GM06990 (cell line): ENCODE measurements at places on chromosomes 3 and 15.

DNA sequence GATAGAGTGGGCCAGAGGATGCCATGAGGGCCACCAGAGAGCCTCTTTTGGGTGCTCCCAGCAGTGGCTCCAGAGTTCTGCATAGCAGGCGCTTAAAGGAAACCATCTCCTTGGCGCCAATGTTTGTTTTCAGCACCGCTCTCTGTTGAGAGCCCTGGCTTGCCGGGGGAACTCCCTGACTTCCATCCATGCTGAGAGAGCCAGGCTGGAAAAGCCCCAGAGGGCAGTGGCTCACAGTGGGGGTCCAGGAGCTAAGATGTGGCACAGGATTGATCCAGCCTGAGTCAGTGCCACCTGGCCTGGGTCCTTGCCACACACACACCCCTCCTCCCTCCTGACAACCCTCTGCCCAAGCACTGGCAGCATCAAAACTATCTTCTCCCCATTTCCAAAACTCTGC, 50.4 kb upstream of the HACD2 start:
- DNase-seq = no peak

- no peak for DNase-seq
Measured at GRCh38 chr3:81763001-81763400, 1.6 kb upstream of the GBE1 start.

DNA sequence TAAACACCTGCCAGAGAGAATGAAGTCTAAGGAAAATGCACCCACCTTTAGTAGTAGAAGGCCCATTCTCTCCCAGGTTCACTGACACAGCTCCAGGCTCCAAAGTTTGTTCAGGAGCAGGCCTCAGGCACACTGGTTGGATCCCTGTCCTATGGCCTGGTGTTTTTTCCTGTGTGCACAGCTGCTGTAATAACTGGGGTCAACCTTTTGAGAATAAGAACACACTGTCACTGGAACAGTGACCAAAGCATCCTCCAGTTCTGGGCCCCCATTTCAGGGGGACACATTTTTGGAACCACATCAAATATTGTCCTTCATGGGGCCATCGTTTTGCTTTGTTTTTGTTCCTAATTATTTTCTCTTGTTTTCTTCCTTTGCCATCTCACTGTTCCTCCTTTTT, 95.8 kb downstream of the ARNT2 start:
- no peak for DNase-seq

DNA sequence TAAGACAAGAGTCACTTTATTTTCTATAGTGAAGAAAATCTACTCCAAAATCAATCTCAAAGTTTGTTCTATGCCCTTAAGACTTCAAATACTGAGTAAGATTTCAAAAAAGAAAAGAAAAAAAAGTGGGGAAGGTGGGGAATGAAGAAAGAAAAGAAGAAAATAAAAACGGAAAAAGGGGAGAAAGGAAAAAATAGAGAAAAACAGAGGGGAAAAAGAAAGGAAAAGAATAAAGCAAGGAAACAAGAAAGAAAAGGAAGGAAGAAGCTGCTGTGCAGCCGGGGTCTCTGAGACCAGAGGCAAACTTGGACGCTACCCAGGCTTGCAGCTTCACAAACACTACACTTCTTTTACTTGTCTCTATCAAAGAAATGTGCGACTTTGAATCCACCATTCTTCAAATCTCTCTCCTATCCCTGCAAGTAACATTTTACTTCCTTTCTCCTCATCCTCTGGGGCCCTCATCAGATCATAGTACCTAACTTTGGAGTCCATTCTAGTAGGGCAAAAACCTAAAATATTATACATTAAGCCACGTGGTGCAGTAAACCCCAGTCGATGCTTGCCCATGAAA, 279.8 kb downstream of the FOXP1 start:
- DNase-seq = no peak

- no peak for DNase-seq
Measured at GRCh38 chr3:99542767-99543518, 95.5 kb upstream of the COL8A1 start.

DNA sequence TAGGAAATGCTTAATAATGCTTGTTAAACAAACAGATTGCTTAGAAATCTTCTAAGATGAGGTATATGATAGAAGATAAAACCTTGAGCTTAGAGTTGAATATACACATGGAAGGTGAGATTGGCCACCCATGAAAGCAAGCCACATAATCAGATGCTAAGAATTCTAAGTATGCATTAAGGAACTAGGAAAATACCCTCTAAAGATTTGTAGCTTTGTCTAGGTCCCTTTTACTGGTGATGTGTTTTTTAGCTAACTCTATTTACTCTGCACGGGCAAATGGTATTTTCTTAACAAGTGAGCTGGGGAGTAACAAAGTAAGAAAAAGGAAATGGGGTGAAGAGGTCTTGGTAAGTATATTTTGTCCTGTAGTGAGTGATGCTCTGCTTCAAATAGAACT, 310.3 kb downstream of the OXSM start:
- DNase-seq = no peak

DNA sequence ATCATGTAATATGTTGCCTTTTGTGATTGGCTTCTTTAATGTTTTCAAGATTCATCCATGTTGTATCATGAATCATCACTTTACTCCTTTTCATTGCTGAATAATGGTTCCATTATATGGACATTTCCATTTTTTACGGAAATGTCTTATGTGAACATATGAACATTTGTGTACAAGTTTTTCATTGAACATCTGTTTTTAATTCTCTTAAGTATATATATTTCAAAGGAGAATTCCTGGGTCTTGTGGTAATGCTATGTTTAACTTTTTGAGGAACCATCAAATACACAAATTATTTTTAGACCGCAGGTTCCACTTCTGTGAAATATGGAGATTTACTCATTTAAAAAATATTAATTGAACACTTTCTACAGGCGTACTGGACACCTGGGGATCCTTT, 85.7 kb downstream of the ARIH1 start:
- no peak for DNase-seq

GRCh38 chr3:119329551-119329950, 35.4 kb downstream of the ARHGAP31 start:
- no peak for DNase-seq

DNA sequence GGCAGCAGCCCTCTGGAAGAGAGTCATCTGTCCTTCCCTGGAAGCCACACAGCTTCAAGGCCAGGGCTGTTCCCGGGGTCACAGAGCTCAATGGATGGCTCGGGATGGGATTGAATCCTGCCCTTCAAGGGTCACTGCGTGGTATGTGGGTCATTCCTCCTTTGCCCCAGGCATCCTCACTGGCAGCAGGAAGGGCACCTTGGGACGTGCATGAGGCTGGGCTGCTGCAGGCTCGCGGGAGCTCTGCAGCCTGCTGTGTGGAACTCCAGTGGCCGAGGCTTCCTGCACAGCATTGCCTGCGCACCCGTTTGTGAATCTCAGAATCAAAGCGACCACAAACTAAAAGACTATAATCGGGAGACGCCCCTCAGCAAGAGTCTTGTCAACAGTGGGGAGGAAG, 60.7 kb downstream of the PCSK6 start:
- DNase-seq = no peak

DNA sequence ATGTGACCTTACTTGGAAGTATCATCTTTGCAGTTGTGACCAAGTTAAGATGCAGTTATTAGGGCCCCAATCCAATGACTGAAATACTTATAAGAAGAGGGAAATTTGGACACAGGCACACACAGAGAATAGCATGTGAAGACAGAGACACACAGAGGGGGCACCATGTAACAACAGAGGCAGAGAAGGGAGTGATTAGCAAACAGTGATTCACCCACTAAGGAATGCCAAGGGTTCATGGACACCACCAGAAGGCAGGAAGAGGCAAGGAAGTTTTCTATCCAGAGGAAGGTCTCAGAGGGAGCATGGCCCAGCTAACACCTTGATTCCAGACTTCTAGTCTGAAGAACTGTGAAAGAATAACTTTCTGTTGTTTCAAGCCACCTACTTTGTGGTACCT, 25.0 kb downstream of the SIDT1 start:
- no peak for DNase-seq

DNA sequence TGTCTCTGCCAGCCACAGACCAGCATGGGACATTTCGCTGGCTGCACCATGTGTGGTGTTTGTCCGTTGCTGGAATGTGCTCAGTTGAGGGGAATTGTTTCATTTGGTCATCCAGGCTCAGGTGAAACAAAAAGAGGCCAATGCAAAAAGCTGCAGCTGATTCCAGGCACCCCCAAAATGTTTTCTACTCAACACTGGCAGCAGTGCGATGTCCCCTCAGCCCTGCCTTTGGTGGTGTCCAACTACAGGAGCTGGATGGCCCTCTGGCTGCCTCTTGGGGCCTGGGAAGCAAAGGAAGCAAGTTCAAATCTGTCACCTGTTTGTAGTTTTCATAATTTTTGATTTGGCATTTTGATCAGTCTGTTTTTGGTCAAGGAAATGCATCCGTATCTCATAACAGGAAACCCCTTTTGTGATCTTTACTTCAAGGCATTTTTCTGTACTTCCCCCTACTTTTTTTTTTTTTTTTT, 141.8 kb downstream of the EEFSEC start:
- DNase-seq = no peak

DNA sequence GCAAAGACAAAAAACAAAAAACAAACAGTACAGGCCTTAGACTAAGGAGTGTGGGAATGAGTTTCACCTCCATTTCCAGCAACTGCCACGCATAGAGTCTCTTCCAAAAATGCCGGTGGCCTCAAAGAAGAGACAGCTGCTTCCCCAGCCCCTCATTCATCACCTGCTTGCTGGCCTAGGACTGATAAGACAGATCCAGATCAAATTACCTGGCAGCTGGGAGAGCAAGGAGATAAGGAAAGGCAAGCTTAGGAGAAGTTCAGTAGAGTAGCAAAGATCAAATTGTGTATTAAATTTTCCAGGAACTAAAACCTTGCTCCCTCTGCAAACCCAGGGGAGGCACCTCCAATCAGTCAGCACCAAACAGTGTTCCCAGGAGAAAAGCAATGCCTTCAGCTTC, 325.8 kb upstream of the CTNNB1 start:
- DNase-seq = no peak

DNA sequence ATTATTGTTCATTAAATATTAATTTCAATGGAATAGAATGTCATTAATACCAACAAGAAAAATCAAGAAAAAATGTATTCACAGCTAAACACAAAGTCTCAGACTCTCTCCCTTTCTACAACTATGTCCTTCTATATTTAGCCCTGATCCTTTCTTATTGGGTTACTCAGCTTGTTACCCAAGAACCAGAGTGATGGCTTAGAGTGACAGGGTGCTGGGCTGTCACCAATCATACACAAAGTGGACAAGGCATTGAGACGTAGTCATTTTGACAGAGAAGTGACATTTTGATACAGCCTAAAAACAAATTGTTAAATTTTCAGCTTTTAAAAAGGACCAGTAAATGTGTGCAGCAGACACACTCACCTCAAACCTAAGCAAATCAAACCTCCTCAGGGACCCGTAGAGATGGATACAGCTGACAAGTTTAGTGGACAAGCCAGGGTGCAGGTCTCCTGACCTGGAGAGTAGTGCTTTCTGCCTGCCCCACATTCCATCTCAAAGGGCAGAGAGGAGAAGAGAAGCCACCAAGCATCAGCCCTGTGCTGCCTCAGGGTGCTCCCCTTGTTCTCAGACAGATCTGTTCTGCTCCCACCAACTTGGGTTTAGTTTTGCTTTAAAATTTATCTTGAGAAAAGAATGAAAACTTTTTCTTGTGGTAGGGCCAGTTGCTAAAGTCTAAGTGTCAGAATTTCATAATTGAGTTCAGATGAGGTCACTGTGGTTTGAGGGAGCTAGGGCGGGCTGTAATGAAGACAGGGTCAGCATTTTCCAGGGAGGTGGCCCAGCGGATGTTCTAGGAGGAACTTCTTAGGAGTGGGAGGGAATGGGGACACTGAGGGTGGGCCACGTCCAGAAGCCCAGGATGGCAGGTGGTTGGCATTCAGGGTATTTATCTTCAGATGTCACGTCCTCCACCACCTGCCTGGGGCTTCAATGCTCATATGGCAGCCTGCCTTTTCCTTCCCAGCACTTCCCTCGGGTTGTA, 136.5 kb upstream of the TBL1XR1 start:
- no peak for DNase-seq

- no peak for DNase-seq
Measured at GRCh38 chr15:33698126-33698525, 270.2 kb upstream of the CHRM5 start.

- DNase-seq = no peak
Measured at GRCh38 chr3:134652409-134652831, 1.6 kb upstream of the KY start.

DNA sequence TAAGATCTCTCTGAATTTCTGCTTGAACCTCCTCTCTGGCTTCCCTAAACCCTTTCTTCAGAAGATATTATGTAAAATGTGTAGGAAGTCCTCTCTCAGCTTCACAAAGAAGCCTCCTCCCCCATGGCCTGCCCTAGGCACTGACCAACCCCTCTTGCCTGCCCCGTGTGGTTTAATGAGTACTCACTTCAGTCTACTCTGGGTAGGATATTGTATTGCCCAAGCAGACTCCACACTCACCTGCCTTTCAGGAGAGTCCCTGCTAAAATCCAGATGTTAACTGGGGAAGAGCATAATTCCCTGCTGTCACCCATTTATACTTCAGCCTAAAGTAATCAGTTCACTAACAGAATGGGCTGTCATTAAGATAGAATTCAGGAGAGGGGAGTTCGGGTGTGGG, 2.6 kb upstream of the AGBL1 start:
- no peak for DNase-seq

DNA sequence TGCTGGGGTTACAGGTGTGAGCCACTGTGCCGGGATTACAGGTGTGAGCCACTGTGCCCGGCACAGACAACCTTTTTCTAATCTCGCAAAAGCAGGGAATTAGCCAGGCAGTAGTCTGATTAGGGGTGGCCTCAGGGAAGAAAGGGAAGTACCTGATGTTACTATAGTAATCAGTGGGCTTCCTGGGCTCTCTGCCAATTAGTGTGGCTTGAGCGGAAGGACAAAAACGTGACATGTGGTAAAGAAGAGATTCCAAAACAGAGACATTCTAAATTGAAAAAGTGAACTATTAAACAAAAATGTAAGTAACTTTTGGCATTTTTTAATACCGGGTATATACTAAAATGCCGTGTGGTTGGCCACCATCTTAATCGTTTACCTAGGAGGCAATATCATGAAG, 48.1 kb downstream of the CFAP20DC start:
- no peak for DNase-seq

DNA sequence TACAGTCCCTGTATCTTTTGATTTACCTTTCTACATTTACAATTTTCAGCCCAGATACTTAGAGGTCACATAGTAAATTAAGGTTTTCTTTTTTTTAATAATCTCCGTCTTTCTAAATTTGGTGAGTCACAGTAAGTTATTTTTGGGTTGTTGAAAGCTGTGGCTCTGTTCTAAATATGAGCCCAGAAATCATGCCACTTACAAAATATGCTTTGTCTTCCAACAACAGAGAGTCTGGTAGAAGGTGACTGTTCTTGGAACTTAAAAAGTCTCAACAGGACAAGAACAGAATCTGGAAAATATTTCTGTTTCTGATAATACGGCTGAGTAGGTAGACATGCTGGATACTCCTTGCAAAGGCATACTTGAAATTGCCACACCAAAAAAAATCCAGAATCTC, 16.0 kb downstream of the GOLGA8S start:
- no peak for DNase-seq

- no peak for DNase-seq
Measured at GRCh38 chr3:63478990-63479660, 173.3 kb upstream of the SNTN start.

- DNase-seq = no peak
Measured at GRCh38 chr15:88015228-88015860, 241.2 kb downstream of the NTRK3 start.
